Caudate nucleus (tissue), 63 donors: ENCODE measurements at places on chromosomes 4 and X.

GRCh38 chr4:21012851-21013331, 312.6 kb downstream of the PACRGL start:
- DNase-seq = no peak

- DNase-seq = no peak
Observed at GRCh38 chrX:15790769-15791290, 546 bp downstream of the ZRSR2 start.

DNA sequence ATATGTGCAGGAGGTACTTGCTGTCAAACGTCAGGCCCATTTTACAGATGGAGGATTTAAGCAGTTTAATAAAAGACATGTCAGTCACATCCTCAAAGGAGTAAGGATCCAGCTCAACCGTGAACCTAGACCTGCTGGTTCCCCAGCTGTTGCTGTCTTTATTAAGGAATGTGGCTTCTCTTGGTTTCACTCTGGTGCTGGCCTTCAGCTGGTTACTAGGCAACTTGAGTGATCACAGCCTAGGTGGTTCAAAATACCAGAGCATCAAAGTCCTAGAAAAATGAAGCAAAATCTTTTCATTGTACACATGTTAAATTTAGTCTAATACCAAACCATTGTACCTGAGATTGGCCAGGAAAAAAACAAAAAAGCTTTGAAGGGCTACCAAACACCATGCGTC, 32.7 kb upstream of the GLRA2 start:
- DNase-seq = no peak

DNA sequence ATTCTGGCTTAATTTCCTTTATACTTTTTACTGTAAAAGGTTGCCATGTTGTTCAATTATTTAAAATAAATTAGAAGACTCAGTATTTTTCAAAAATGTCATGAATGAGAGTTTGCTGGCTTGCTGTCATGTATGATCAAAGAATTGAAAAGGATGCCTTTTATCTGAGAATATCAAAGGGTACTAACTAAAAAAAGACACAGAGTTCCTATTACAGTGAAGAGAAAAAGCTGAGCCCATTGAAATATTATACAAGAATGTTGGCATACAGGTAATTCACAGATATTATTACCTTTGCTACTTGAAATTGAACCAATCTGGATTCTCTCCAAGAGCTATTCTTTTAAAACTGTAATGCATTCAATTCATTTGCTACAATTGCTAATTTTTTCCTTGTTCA, 200.0 kb downstream of the PPP3CA start:
- no peak for DNase-seq

GRCh38 chrX:46268412-46268811, 276.8 kb downstream of the ZNF674 start:
- no peak for DNase-seq
